ENCODE measurements at places on chromosomes 6 and 20.

- DNase-seq, result no peak
Measured at GRCh38 chr20:36861875-36862801, 13.8 kb upstream of the TLDC2 start.

DNA sequence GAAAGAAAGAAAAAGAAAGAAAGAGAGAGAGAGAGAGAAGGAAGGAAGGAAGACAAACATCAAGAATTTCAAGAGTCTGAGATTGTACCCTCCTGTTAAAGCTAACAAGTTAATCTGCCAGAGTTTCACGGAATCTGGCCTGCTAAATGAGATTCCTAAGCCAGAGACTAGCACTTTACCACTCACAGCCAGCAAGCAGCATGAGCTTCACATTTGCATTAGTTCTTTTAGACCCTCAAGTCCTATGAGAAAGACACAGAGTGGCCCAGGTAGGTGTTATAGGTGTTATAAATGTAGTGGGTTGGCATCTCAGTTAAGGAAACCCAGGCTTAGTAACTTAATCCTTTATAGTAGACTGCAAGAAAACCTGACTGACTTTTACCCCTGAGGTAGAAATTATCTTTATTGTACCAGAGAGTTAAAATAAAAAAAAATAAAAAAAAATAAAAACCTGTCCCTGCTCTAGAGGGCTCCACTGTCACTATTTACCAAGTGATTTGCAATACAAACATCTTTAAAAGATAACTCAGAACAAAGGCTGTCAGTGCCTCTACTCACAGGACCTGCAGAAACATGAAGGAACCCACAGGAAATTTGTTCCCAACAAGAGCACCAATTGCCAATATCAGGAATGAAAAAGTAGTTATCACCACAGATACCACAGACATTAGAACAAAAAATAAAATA lies 9.7 kb upstream of the IBTK start:
- no peak for DNase-seq

GRCh38 chr20:46013322-46013828 lies 4.7 kb downstream of the MMP9 start:
- no peak for DNase-seq

DNA sequence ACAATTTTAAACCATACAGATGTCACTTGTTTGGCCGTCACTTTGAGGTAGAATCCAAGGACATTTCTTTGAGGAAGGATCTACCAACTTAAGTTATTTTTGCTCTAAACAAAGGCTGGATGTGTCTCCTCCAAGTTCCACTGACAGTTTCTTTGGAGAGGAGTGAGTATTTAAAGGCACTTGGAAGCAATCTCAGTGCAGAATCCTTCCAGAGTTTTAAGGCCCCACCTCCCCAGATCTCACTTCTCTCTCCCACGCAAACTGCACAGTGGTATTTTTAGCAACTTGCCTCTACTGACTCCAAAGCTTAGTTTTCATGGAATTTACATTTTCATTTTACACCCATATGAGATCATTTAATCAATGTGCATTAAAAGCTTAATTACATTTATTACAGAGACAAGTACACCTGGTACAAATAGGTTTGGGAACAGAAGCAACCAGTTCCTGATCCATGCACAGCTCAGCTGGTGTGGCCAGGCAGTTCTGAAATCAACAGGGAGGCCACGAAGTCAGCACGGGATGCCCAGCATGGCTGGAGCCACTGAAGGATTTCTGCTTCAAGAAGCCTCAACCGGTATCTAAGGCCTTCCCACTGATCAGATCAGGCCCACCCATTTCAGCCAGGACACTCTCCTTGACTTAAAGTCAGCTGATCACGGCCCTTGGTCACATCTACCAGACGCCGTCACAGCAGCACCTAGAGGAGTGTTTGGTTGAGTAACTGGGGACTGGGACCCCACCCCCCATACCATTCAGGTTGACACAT lies 109.8 kb downstream of the SYCP2 start:
- DNase-seq, result no peak

DNA sequence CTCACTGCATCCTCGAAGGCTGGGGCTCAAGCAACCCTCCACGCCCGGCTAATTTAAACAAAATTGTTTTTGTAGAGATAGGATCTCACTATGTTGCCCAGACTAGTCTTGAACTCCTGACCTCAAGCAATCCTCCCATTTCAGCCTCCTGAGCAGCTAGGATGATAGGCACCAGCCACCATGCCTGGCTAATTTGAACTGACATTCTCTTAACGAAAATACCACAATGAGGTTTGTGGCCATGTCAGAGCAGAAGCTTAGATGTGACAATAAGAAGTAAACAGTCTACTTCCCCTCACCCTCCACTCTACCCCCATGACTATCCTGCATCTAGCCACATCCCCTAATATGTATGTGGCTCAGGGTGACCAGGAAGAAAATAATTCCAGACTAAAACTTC lies 74.8 kb upstream of the PLCB4 start:
- DNase-seq, result no peak

DNA sequence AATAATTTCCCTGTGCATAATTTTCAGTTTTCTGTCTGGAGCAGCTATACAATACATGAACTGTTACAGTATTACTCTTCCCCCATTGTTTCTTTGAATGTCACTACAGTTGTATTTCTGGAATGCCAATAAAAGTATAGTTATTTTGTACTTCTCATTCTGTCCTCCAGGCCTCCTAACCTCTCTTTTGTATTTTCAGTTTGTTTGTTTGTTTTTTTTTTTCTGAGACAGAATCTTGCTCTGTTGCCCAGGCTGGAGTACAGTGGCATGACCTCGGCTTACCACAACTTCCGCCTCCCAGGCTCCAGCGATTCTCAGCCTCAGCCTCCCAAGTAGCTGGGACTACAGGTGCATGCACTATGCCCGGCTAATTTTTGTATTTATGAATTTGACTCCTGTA lies 16.8 kb upstream of the ARID1B start:
- no peak for DNase-seq

All from activated T-helper 1 cell treated with anti-CD3 and anti-CD28 coated beads, Interleukin-12 subunit alpha, Interleukin-12 subunit beta, Interleukin-2, Interleukin-4 antibody, amounts not matched to agents 30 ng/mL and 10 ng/mL and 1 ng/mL, durations not matched to agents 14 hours and 24 hours and 36 hours (primary cell).